ENCODE measurements at places on chromosomes 3 and 15.

DNA sequence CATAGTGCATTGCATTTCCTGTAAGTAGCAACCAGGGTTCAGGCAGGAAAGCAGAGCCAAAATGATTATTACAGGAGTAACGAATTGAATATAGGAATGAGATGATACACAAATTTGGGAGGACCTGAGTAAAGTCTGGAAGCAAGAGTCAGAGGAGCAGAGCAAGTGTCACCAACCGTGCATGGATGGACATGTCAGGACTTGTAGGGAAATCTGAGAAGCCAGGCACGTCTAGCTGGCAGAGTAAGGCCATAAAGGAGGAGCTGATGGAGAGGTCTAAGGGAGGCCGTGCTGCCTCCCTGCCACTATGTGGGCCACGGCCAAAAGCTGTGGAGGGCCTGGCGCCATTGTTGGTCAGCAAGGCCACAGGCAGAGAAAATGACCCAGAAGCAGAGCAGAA is 22.4 kb downstream of the GJD2 start:
- DNase-seq = no peak

- no peak for DNase-seq
Measured at GRCh38 chr15:52143873-52144272, 31.3 kb upstream of the BCL2L10 start.

- no peak for DNase-seq
Measured at GRCh38 chr3:136712941-136713340, 39.2 kb downstream of the STAG1 start.

- DNase-seq = no peak
Measured at GRCh38 chr3:72727726-72728125, 120.5 kb downstream of the SHQ1 start.

DNA sequence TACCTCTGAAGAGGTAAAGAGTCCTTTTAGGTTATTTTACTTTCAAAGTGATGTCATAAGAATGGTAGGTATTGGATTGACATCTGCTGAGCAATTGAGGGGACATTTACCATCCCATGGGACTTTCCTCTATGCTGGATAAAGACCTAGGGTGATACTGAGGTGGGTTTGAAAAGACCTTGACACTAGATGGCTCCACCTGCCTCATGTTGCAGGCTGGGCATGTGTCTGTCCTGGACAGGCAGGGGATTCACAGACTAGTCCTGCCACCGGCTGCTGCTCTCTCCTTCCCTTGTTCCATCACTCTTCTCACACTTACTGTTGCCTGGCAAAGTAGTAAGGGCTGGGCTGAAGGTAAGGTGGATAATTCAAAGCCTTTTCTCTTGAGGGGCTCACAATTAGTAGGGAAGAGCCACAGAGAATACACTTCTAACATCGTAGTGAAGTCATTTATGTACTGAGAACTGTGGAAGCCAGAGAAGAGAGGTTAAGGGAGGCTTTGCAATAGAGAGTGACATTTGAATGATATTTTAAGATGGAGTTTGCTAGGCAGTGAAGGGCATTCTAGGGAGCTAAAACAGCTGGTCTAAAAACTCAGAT is 27.7 kb downstream of the TRAK1 start:
- no peak for DNase-seq

DNA sequence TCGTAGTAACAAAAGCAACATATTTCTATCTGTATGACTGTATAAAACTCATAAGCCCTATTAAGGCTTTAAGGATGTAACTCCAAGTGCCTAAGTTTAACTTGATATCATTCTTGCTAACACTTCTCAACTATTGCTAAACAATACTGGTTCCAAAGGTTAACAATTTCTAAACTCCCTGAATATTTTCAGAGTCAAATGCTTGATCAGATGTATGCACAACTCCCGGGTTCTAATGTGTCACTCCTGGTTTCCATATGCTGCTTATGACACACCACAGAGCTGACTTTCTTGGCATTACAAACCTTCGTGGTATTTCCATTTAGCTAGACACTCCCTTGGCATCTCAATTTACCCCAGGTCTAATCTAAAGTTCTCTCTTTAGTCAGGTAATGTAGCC is 26.3 kb downstream of the DZIP1L start:
- DNase-seq = no peak

DNA sequence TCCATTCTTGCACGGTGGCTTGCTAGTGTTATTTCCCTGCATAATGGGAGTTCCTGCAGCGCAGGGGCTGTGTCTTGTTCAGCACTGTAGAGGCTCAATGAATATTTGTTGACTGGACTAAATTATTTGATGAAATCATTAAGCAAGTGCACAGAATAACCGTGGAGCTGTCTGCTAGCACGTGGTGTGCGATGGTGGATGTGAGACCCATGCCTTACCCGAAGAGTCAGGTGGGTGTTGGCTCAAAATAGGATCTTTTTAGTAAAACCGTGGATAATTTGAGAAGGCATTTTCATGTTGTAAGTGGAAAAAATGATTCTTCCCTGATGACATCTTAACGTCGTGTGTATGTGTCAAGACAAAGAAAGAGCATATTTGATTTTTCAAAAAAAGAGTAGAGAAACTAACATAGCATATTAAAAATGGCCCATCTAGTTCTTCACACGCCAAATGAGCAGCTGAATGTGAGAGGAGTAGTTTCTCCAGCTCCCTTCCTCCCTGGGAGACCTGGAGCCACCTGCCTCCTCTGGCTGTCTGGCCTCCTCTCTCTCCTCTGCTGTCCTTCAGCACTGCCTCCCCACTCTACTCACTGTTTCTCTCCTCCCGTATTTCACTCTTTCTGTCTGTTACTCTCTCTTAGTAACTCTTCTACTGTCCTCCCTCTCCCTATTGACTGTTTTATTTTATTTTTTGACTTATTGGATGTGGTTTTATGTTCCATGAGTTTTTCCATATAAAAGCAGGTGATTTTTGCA is 6.3 kb downstream of the FAM81A start:
- DNase-seq = no peak

DNA sequence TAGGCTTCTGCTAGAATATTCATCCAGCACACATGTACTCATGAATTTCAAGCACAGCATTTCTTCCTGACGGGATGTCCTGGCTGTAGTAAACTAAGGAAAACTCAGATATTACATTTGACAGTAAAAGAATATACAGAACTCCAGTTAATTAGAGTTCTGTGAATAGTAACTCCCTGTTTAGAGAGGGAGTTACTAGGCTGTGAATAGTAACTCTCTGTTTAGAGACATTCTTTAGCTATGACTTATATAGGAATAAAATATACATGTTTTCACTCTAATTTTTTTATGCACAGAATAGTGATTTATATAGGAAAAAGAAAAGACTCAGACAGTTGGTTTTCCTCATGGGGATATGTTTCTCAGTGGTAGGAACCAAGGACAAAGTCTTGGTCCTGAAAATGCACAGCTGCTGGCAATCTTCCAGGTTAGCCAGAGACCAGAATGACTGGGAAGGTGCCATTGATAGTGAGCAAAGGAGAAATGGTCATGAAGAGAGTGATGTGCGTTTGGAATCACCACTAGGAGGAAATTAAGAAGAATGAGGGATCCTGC is 480.7 kb upstream of the THBS1 start:
- no peak for DNase-seq

GRCh38 chr3:7095116-7095515 is 234.2 kb downstream of the GRM7 start:
- no peak for DNase-seq

- no peak for DNase-seq
Measured at GRCh38 chr3:55198554-55198953, 270.7 kb upstream of the LRTM1 start.

DNA sequence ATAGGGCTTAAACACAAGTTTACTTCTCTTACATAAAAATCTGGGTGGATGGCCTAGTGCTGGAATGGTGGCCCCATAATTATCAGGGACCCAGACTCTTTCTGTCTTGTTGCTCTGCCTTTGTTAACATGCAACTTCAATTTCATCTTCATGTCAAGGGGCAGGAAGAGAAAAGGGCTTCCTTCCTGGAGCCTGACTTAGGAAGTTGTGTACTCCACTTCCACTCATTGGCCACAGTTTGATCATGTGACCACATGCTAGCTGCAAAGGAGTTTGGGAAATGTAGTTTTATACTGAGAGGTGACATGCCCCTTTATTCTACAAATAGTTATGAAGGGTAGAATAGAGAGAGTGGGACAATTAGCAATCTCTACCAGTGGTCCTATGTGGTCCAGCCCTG is 39.3 kb downstream of the RHCG start:
- DNase-seq = no peak

GRCh38 chr3:155488671-155489070 is 195.2 kb upstream of the STRIT1 start:
- no peak for DNase-seq

DNA sequence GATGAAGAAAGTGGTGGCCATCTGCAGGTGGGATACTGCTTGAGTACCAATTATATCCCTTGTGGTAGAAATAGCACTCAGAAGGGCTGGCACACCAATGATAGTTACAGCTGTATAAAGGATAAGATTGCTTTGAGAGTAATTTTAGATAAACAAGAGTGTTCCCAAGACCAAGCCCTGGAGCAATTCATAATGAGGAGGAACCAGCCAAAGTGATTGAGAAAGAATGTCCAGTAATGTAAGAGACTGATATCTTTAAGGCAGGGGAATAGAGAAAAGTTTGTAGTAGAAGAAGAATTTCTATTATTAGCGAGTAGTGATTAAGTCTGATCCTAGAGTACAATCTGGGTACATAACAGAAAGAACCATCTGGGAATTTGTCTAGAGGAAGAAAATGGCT is 945.1 kb downstream of the OTOL1 start:
- no peak for DNase-seq

GRCh38 chr15:70192041-70192440 is 94.3 kb upstream of the TLE3 start:
- DNase-seq = no peak

- DNase-seq = no peak
Measured at GRCh38 chr15:80207887-80208286, 44.1 kb downstream of the CTXND1 start.

DNA sequence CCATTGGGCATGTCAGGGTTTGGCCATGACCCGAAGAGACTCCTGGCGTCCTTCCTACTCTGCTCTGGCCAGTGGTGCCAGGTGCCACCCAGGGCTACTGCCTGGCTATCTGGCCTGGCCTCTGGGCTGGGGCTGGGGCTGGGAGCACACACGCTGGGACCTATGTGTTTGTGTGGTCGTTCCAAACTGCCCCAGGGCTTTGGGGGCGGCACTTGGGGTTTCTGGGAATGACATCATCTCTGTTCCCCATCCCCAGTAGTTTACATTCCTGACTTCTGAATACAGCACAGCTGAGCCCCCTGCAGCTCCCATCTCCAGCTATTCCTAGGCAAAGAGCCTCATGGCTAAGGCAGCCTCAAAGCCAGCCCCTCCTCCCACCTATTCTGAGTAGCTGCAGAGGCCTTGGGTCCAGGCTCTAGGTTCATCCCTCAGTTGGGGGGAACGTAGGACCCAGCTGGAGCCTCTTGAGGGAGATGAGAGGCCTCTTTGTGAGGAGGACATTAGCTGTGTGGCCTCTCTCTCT is 24.3 kb downstream of the PLEKHO2 start:
- no peak for DNase-seq

DNA sequence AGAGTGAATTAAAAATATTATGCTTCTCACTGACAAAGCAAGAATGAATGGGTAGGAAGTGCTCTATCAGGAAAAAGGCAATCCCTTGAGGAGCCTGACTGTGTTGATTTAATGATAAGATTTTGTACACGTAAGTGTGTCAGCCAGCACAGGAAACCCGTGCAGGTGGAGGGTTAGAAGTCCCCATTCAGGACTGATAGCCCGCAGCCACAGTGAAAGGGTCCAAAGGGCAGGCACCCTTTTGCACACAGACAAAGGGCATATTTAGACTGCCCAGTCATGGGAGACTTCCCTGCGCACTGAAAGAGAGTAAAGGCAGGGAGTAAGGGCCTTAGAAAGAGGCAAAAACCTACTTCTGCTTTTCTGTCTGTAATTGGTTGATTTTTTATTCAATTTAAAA is 26.4 kb upstream of the SKIL start:
- DNase-seq = no peak

GRCh38 chr15:87348746-87349145 is 907.8 kb downstream of the NTRK3 start:
- DNase-seq = no peak

- DNase-seq = no peak
Measured at GRCh38 chr3:73176941-73177340, 115.5 kb downstream of the EBLN2 start.

DNA sequence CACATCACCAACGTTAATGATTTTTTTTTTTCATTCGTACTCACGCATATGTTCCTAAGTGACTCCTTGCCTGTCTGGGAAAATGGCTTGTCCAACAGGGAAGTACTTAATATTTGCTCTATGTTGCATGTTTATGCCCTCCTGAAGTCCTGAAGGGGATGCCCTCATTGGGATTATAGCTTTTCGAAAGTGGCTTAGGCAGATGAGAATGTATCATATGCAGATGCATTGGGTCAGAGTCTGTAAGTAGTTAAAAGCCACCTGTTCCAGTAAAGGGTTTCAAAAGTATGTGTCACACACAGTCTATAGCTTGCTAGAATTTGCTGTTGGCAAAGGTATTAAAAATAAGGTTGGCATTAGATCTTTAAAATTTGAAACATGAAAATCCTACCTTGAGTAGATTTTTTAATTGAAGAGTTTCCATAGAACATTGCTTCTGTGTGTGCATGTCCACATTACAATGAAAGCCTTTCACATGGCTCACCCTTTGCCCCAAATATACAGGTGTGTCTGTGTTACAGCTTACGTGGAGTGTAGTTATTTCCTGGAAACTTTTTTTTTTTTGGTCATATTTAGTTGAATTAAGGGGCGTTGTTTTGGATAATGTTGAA is 2.1 kb downstream of the ABHD17C start:
- no peak for DNase-seq

DNA sequence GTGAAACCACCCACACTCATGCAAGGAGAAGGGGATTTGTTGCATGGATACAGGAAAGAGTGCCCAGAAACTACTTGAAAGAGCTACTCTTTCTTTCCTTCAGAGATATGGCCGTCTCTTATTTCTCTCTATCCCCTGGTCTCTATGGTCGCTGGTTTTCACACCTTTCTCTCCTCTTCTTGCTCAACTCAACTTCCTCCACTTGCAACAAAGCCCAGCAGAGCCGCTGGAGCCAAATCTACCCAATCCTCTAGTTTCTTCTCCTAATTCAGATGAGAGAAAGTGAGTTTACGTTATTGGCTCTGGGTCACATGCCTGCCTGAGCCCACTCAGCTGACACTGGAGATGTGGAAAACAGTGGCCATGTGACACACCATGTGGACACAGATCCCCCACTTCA is 215.2 kb downstream of the OSBPL10 start:
- no peak for DNase-seq

DNA sequence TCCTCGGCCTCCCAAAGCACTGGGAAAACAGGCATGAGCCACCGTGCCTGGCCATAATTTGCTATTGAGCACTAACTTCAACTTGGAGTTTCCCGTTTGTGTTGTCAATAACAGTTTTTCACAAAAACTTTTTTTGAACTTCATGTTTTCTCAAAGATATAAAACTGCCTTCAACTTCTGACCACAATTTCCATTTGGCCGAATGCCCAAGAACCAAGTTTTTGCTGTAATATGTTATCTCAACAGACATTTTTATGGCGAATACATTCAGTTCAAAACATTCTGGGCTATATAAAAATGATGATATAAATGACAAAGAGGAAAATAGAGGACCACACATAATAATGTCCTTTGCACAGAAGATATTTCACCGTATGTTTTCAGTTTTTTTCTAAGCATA is 56.4 kb downstream of the NEDD4 start:
- DNase-seq = no peak

GRCh38 chr3:16510620-16511319 is 2.7 kb downstream of the RFTN1 start:
- no peak for DNase-seq

GRCh38 chr3:171356251-171356650 is 104.0 kb downstream of the TNIK start:
- no peak for DNase-seq

GRCh38 chr15:93485438-93486327 is 396.7 kb upstream of the RGMA start:
- DNase-seq = no peak
